ENCODE measurements at places on chromosomes 4 and X.

DNA sequence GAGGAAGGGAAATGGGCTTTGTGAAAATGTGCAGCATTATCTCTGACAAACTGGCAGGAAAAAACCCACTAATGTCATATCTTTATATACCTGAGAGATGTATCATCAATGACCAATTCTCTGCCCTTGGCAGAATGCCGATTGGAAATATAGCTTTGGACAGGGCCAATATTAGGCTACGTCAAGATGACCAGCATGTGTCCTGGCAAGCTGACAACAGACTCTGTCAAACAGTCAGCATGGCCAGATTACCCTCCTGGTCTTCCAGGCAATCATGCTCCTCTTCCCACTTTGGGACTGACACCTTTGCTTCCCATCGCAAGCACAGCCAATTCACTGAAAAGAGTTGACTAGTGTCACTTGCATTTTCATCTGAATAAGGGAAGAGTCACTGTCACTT lies 57.0 kb downstream of the SORBS2 start:
- DNase-seq = no peak

DNA sequence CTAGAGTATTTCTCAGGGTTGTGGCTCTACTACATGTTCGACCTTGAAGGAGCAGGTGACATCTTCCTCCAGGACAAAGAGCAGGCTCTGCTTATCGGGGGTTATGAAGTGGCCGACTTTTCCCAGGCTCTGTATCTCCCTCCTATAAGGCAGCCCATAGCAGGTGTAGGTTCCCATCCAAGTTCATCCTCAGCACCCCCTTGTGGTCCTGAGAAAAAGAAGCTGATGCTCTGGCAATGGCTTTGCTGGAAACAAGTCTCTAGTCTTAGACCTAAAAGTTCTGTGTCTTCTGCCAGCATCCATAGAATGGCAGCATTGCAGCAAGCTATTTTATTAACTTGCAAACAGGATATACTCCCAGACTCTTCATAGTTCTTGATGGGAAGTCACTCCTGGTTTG lies 836.6 kb upstream of the PRKX start:
- DNase-seq = no peak

GRCh38 chr4:89253311-89253710 lies 54.3 kb downstream of the GPRIN3 start:
- no peak for DNase-seq

GRCh38 chr4:88516746-88517145 lies 6.8 kb downstream of the PYURF start:
- DNase-seq = no peak

- no peak for DNase-seq
These were observed 44.9 kb downstream of the NAT8L start for GRCh38 chr4:2103843-2104547.

DNA sequence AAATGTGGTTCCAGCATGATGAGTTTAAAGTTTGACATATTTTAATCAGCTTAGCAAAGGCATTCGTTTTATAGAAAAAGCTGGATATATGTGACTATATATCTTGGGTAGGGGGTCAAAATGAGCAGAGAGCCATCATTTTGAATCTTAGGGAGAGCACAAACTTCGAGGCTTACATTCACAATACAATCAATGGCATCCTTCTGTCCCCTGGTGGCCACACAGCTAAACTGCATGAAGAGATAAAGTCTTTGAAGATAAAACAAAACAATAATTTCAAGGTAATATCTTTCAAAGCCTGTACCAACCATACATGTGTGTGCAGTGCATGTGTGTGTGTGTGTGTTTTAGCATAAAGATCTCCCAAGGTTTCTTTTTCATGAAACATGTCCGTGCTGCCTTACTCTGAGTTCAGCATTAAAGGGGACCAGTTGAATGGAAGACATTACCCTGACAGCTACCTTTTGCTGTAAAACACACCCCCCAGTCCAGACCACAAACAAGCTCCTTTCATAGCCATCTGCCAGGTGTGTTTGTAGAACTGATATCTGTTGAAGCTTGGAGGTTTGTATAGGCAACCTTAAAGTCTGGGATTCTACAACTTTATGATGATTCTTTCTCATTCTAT lies 22.0 kb downstream of the DYNLT3 start:
- DNase-seq = peak; percentile 41

DNA sequence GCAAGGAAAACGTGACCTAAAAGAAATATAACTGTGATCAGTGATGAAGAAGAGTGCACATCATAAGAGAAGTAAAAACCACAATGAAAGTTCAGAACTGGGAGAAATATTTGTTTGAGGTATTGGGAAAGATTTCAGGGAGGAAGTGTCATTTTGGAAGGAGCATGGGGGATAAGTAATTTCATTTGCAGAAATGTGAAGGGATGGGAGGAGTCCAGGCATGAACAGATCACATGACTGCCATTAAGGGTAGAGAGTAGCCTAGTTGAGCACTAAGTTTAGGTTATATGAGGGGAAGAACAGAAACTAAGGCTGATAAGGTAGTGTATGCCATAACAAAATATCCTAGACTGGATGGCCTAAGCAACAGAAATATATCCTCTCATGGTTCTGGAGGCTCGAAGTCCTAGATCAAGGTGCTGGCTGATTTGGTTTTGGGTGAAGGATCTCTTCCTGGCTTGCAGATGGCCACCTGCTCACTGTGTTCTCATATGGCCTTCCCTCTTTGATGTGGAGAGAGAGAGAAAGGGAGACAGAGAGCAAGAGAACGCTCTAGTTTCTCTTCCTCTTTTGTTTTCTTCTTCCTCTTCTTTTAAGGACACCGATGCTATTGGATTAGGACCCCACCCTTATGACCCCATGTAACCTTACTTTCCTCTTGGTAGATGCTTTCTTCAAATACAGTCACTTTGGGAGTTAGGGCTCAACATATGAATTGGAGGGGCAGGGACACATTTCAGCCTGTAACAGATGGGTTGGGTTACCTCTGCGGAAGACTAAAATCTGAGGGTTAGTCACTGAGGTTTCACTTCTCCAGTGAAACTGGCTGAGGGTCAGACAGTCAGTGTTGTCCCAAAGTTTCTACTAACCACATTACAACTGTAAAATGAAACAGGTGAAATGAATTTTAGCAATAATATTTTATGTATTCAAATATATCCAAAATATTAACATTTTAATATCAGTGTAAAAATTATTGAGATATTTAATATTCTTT lies 77.9 kb downstream of the EGF start:
- no peak for DNase-seq

DNA sequence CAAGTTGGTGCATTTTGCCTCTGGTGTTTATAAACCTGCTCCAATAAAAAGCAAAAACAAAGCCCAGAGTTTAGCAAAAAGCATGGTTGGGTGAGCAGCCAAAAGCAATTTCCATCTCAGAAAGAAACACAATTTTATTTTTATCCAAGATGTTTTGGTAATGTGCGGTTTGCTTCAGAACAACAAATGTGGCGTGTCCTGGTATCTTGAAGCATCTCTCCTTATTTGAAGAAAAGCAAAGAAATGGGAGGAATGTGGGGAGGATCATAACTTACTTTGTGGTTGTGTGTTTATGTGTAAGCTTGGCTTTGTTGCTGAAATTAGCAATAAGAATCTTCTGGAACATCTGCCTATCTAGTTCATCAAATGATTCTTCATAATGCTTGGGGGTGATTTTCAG lies 88.3 kb upstream of the DDX3X start:
- DNase-seq = no peak

DNA sequence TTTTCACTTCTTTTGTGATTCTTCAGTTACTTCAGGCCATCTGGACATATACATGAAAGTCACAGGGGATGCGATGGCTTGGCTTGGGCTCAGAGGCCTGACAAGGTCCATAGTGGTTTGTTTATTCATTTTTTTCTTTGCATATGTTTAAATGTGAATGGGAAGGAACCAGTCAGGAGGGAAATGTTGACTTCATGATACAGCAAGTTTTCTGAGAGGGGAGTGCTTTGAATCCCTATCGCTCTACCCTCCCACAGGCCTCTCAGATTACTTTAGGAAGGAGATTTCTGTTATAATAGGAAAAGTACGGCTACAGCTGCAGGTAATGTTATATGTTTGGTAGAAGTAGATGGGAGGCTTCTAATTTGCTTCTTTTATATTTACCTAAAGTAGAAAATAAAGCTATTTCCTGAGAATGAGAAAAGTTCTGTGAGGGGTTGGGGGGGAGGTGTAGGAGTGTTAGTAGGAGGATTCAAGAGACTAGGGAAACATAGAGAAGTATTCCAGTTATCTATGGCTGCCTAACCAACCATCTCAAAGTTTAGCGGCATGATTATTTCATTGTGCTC lies 322.9 kb downstream of the RAPGEF2 start:
- no peak for DNase-seq

- no peak for DNase-seq
These were observed 11.1 kb upstream of the GPM6A start for GRCh38 chr4:175823015-175823742.

DNA sequence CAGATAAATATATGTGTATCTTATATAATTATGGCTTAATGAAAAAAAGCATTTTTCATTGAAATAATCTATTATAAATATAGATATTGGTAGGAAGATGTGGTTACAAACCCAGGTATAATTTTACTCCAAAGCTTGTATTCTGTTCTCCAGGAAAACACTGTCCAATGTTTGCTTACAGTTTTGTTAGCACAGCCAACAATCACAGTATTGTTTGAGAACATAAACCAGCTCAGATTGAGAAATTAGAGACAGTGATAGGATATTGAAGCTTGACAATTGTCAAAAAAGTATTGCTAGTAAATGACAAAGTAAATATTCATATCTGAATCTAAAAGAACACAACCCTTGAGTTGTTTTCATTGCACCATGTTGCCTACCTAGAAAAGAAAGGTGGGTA lies 228.8 kb downstream of the ADGRL3 start:
- DNase-seq = no peak

DNA sequence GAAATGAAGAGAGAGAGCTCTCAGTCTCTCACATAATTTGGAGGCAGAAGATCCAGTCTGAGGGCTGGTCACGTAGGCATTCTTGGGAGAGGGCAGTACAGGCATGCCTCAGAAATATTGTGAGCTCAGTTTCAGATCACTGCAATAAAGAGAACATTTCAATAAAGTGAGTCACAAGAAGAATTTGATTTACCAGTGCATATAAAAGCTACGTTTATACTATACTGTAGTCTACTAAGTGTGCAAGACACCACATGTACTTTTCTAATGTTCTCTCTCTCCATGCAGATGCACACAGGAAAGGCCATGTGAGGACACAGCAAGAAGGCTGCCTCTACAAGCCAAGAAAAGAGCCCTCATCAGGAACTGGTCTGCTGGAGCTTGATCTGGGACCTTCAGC lies 583.5 kb upstream of the FAT1 start:
- DNase-seq = no peak

DNA sequence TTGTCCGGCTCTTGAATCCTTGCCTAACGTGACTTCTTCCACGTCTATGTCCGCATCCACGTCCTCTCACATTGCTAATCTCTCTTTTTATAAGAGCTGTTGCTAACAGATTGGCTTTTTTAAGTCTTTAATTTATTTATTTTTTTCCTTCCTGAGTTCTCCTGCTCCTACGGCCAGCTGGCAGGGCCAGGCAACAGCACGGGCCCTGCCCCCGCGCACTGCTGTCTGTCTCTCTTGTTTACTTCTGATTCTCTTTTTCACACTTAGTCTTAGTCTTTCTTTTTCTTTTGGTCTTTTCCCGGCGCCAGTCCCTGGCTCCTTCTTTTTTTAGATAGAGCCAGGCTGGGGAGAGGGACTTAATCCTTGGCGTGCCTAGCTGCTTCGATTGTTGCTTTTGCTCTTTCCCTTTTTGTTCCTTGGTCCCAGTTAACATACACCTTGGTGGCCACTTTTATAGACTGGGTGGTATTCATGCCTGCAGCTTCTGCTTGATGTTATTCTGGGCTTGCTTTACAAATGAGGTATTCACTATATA lies 53.2 kb upstream of the RBMX start:
- DNase-seq = no peak

DNA sequence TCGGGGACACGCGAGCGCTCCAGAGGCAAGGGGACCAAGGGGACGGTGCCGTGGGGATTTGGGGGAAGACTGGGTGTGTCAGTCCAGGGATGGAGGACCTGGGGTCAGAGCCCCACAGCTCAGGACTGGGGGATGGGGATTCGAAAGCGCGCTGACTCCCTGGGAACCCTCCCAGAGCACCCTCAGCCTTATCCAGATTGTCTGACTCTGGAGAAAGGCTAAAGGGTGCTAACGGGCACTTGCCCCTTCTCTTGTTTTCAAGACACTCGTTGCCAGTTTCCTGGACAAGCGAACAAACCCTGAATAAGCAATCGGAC lies 1.1 kb downstream of the DOCK11 start:
- no peak for DNase-seq

DNA sequence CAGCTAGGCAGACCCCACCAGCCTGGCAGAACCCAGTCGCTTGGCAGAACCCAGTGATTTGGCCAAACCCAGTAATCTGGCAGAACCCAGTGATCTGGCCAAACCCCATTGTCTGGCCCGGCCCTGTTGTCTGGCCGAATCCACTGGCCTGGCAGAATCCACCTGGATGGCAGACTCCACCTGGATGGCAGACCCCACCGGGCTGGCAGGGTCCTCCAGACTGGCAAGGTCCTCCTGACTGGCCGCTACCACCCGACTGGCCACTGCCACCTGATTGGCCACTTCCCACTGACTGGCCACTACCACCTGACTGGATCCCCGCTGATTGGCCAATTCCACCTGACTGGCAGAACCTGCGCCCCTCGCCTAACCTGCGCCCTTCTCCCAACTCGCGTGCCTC lies 3.2 kb downstream of the MAGED1 start:
- no peak for DNase-seq

- DNase-seq = no peak
These were observed 60.4 kb upstream of the ATXN3L start for GRCh38 chrX:13380211-13380610.

Measured in stimulated activated CD4-positive, alpha-beta T cell treated with anti-CD3 and anti-CD28 coated beads, TNF-alpha, amount 100 ng/mL, for 48 hours (primary cell).